Esophagus mucosa (tissue), 1 donor: ENCODE measurements at places on chromosomes 16 and 17. TPM values are rescaled to one million over a fixed set of nuclear protein-coding genes. Genes with fewer than 3 reads are reported as not detected.

DNA sequence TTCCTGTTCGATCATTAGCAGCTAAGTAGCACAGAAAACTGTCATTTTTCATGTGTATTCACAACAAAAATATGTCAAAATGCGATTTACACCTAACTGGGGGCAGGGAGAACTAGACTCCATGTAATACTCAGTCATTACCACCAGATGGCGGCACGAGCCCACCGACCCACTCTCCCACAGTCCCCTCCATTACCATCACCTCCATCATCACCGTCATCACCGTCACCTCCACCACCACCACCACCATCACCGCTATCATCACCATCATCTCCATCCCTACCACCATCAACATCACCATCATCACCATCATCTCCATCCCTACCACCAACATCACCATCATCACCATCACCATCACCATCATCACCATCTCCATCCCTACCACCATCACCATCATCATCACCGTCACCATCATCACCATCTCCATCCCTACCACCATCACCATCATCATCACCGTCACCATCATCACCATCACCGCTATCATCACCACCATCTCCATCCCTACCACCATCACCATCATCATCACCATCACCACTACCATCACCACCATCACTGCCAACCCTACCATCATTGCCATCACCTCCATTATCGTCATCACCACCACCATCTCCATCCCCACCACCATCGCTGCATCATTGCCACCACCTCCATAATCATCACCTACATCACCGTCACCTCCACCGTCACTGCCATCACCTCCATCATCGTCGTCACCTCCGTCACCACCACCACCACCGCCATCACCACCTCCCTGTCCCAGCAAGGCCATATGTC lies 14.4 kb downstream of the NDUFAF8 start:
- peak; percentile 35 for ATAC-seq

GRCh38 chr16:21608639-21609328 lies 9.4 kb downstream of the METTL9 start:
- ATAC-seq, result no peak

DNA sequence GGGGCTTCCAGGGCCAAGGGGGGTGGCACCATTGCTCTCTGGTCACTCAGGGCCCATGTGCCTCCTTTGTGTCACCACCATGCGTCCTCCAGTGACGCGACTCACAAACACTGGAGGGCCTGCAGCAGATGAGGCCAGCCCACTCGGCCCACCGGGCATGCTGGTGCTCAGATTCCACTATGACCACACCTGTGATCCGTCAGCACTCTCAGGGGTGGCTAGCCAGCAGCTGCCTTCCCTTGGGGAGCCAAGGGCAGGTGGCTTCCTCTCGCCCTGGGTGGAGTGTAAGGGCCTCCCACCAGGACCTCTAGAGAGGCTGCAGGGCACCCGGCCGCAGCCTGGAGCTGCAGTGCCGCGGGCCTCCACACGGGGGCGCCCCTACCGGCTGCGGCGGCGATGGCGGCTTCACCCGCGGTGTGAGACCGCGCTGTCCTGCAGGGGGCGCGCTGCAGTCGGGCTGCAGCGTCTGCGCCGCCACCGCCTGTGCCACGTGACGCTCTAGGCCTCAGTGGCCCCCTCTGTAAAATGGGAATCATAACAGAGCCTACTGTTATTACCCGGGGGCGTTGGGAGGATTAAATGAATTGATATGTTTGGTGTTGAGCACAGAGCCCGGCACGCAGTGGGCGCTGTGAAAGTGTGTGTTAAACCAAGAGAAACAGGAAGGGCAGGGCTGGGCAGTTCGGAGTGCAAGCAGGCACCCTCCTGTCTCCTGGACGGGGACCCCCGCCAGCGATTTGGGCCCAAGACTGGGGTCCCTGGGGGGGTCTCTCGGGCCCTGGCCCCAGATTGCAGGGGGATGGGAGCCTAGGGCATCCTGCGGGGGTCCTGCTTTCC lies 192.4 kb upstream of the GSE1 start:
- ATAC-seq, result peak; percentile 74

- no peak for ATAC-seq
These were observed 76.2 kb downstream of the SPECC1 start for GRCh38 chr17:20085283-20085845.

GRCh38 chr17:33910200-33910857 lies 344.8 kb upstream of the CCL2 start:
- no peak for ATAC-seq

GRCh38 chr16:30605158-30605557 lies 5.0 kb downstream of the ZNF689 start:
- ATAC-seq, result no peak

Gene CXCL16
- total RNA-seq, result 15.7 TPM

Gene TBC1D3I
- total RNA-seq, result 0.68 TPM

Gene CLEC19A
- total RNA-seq, result not detected

DNA sequence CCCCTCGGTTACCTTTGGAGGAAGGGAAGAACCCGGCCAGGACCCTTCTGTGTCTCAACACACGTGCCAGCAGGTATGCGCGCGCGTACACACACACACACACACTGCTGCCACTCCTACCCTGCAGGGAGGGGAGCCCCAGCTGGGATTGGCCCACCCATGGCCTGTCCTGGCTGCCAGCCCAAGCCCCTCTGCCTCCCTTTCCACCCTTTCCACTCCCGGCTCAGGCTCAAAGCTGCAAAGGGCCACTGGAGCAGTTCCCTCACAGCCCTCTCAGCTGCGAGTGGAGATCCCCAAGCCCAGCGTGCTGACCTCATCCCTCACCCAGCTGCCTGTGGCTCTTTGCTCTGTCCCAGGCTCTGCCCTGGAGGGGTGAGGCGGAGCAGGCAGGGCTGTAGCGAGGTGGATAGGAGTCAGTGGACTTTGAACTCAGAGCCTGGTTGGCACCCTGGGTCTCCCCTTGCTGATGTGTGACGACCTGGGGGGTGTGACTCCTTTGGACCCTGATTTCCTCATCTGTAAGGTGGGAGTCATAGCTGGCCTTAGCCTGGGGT lies 14.5 kb downstream of the KIF19 start:
- no peak for ATAC-seq

GRCh38 chr17:42087042-42087701 lies 11.1 kb downstream of the ZNF385C start:
- ATAC-seq, result no peak

Gene TEX14
- total RNA-seq, result 0.24 TPM

DNA sequence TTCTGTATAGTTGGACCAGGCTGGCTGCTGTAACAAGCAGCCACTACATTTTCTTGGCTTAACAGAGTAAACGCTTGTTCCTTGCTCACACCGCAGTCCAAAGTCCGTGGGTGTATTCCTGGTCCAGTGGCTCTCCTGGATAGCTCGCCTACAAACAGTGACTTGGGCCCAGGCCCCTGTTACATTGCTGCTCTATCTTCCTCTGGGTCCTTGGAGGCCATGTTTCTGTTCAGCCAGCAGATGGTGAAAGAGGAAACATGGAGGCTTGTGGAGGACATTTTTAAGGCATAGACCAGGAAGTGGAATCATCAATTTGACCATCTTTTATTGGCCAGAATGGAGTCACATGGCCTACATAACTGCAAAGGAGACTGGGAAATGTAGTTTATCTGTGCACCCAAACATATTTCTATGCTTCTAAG lies 55.1 kb downstream of the ATP2C2 start:
- peak; percentile 69 for ATAC-seq

GRCh38 chr17:73118951-73119391 lies 26.5 kb upstream of the SLC39A11 start:
- ATAC-seq, result no peak
